Spinal cord (tissue), 10 donors: ENCODE measurements at places on chromosomes 4 and X. TPM values are rescaled to one million over a fixed set of nuclear protein-coding genes. Genes with fewer than 3 reads are reported as not detected.

The LIMCH1 gene
- 64.9 TPM for total RNA-seq

The RAB9B gene
- 11.2 TPM for total RNA-seq

The CLCN4 gene
- 63.0 TPM for total RNA-seq

The LGI2 gene
- total RNA-seq = 6.4 TPM

The ADH1C gene
- 1.3 TPM for total RNA-seq

The SORBS2 gene
- total RNA-seq = 71.4 TPM

The VCX3B gene
- not detected for total RNA-seq

The CT45A2 gene
- total RNA-seq = not detected

The IL2 gene
- not detected for total RNA-seq

The CTAG1B gene
- total RNA-seq = not detected

DNA sequence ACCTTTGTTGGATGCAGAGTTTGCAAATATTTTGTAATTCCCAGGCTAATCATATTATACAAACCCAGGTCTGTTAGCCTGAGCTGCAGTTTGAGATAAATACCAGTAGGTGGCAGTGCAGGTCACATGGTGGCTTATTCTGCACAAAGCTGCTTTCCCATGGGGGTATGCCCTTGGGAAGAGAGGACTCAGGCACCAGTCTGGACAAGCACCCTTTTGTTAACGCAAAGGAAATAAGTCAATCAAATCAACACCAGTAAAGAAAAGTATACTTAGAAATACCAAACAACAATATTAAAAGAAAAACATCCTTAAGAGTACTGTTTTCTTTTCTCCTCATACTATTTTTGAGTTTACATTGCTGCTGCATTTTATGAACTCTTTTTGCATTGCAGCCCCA lies 389.0 kb upstream of the ZFP42 start:
- peak; percentile 50 for DNase-seq

DNA sequence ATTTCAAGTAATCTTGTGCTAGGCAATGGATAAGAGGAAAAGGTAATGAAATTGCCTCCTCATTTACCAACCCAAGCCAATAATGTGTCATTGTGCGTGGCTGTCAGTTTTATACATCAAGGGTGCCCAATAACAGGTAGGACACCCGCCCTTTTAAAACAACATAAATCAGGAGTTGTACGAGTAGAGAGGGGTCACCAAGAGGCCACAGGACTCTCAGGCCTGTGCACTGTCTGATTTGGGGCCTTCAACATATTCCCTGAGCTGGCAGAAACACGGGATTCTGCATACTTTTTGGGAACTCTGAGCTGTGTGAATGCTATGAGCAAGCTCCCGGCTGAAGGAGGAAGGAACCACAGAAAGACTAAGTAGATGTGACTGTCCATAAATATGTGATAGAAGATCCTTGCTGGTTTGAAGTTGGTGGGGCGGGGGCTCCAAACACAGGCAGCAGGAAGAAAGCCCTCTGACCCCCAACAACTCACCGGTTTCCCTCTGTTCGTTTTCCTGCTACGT lies 82.7 kb upstream of the MAML3 start:
- no peak for DNase-seq

DNA sequence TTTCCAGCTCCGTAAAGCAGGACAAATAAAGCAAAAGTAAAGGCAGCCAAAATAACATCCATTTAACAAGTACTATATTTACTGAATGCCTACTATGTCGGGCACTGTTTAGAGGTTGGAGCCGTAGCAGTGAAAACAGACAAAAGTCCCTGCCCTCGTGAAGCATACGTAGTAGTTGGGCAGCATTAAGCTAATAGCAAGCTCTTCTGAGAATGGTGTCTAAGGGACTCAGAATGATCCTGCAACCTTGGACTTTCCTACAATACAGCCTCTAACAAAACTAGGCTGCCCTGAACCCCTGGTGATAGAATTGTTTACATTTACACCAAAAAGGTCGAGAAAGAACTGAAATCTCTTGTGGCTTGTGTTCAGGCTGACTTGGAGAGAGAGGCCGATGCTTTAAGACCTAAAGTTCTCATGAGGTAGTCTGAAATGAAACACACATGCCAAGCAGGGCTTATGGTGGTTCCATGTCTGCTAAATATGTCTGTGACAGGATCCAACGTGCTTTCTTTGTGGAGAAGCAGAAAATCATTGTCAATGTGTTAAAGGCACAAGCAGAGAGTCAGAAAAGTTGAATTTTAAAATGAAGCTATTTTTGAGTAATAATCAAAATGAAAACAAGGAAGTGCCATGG lies 898 bp upstream of the PDGFC start:
- DNase-seq = no peak

DNA sequence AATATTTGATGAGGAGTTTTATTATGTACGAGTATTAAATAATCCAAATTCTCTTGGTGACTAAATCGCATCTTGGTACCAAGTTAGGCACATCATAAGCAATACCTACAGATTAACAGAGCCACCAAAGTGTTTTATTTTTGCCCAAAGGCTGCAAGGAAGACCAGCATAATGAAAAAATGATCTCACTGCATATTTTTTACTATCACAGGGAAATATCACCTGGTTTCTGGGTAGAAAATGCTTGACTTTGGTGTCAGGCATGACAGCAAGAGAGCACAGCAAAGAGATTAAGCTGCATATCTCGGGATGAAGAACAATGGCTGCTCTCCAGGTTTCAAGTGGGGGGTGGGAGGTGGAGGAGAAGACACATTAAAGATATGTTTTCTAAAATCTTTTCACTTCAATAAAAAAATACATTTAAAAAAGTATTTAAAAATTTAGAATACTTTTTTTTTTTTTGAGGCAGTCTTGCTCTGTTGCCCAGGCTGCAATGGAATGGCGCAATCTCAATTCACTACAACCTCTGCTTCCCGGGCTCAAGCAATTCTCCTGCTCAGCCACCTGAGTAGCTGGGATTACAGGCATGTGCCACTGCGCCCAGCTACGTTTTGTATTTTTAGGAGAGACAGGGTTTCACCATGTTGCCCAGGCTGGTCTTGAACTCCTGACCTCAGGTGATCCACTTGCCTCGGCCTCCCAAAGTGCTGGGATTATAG lies 86.1 kb downstream of the FRYL start:
- peak; percentile 43 for DNase-seq

DNA sequence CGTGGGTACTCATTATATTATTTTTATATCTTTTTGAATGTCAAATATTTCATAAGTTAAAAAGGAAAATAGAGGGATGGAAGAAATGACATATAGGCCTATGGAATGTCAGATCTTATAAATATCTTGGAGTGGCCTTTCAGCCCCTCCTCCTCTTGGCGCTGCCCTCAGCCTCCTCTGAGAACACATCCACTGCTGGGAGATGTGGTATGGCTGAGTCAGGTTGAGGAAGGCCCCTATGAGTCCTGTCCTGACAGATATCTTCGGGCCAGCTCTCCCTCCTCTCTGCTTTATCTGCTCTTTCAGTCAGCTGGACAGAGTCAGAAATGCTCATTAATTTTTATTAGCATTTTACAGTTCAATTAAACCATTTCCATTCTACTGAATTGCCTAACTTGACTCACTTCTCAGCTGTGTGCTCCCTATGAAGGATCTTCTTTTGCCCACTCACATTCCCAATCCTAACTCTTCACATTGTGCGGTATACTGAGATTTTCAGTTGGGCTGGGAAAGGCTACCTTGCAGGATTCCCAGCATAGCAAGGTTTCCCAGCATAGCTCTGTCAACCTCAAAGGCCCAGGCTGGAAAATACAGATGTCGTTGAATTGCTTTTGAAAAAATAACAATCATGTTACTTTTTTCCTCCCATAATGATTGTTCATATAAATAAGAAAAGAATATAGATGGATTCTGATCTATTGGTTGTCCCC lies 128.0 kb downstream of the ARHGEF9 start:
- DNase-seq = no peak

GRCh38 chrX:53374222-53374820 lies 48.1 kb downstream of the SMC1A start:
- no peak for DNase-seq

GRCh38 chr4:152197211-152197610 lies 338.7 kb downstream of the FBXW7 start:
- peak; percentile 82 for DNase-seq

DNA sequence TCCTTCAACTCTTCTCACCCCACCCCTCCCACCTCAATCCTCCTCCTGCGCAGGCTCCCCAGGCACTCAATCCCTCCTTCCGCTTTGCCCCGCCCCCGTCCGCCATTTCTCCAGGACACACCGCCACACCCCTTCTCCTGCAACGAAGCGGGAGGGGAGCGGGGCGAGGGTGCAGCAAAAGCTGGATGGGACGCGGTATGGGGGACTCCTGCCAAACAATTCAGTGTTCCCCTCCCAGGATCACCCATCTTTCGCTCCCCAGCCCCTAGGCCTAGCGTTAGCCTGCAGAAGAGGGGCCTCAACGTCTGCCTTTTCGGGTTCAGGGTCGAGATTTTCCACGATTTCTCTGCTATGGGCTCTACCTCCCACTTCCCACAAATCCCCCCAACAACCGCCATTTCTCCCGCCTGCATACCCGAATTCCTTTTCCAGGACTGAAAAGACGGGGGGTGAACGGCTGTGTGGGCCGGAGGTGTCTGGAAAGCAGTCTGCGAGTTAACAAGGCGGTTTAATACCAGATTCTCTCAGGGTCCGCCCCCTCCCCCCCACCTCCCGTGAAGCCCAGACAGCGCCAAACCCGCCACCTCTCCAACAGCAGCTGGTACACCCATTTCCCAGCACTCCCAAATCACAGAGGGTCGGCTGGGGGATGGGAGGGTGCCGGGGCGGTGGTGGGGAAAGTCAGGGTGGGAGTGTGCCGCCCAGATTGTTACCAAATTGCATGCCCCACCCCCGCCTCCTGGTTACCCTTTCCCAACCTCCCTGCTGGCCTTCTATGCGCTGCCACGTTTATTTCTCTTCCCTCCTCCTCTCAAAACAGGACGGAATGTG lies 774 bp downstream of the ARMCX2 start:
- DNase-seq = peak; percentile 42

- DNase-seq = peak; percentile 10
Measured at GRCh38 chrX:97158269-97158668, 274.6 kb downstream of the RPA4 start.
